ENCODE measurements at places on chromosomes 2 and 18.

GRCh38 chr2:102266204-102266603 is 45.2 kb upstream of the IL1RL1 start:
- no peak for DNase-seq

- no peak for DNase-seq
Measured at GRCh38 chr2:72144632-72145288, 2.9 kb downstream of the CYP26B1 start.

DNA sequence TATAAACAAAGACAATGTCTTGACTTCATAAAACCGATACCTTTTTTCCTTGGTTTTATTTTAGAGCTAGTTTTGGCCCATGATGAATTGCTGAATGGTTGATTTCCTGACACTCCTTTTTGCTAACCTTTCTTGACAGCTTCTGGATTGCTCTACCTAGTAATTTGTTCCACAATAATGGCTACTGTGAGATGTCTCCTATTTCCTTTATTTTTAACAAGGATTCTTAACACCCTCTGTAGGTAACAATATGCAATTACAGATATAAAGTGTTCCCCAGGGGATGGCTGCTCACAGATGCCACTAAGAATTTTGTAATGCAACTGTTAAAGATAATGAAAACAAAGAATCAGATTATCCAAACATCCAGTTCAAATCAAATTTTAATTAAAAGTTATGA is 100.8 kb upstream of the ATP5MC3 start:
- DNase-seq = peak; percentile 3

- DNase-seq = no peak
Measured at GRCh38 chr2:158097481-158097880, 4.2 kb upstream of the UPP2 start.

DNA sequence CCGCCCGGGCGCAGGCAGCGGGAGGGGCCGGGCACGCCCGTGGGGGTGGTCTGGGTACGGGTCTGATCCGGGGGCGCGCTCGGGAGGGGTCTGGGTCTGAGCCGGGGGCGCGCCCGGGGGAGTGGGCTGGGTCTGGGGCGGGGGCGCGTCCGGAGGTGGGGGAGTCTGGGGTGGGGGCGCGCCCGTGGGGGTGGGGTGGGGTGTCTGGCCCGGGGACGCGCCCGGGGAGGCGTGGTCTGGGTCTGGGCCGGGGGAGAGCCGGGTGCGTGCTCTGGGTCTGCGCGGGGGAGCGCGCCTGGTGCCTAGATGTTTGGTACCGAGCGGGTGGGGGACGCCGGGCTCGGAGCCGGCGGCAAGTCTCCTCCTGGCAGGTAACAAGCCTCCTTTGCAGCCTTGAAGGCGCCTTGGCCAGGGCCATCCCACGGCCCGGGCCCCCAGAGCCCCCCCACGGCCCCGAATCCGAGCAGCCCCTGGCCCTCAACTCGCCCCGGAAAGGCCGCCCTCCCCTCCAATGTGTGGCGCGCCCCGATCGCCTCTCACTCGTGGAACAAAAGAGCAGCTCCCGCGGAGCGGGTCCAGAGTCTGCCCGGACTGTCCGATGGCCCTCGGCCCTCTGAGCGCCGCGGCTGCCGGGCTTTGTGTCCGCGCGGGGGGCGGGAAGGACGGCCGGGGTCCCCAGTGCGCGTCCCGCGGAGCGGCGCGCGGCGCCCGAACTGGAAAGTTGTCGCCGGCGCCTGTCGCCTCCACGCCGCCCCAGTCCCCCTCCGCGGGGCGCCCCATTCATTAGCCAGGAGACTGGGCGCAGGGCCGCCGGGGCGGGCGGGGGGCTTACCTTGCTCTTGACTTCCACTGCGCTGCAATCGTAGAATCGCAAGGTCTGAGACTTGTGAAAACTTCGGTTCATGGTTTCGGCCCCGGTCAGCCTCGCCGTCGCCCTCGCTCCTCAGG is 595 bp downstream of the PARD6G start:
- no peak for DNase-seq

GRCh38 chr2:207734264-207734635 is 22.8 kb downstream of the CCNYL1 start:
- DNase-seq = peak; percentile 42

DNA sequence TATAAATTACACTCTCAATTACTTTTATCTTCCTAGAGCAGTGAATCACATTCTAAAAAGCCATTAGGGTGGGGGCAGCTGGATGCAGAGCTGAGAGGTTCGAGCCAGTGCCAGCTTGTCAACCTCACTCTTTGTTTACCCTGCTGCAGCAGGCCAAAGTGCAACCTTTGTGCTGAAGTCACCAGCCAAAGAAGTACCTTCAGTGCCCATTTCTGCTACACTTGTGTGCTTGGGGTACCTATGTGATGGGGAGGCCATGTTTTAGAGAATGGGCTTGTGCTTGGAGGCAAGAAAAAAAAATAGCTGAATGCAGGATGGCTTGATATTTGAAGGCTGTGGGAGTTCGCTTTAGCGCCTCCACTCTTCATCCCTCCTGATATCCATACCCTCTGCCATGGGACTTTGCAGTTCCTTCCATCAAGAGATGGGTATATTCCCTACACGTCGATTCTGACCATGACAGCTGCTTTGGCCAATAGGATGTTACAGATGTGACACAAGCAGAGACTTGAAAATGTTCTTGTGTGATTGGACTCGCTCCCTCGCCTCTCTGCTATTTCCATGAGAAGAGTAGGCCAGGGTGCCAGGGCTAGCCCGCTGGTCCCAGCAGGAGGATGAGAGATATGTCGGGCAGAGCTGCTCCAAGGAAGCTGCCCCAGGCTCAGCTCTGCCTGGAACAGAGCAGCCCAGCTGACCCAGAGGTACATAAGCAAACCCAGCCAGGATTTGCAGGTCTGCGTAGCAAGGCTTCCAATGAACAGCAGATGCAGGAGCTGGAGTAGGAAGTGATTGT is 12.7 kb upstream of the FZD5 start:
- DNase-seq = no peak

- no peak for DNase-seq
Measured at GRCh38 chr2:170436077-170436943, 258.4 kb downstream of the MYO3B start.

- no peak for DNase-seq
Measured at GRCh38 chr2:128320192-128320905, 1.7 kb upstream of the HS6ST1 start.

- peak; percentile 34 for DNase-seq
Measured at GRCh38 chr2:190791347-190791975, 89.2 kb upstream of the GLS start.

GRCh38 chr2:25619185-25619584 is 54.2 kb downstream of the DTNB start:
- no peak for DNase-seq

DNA sequence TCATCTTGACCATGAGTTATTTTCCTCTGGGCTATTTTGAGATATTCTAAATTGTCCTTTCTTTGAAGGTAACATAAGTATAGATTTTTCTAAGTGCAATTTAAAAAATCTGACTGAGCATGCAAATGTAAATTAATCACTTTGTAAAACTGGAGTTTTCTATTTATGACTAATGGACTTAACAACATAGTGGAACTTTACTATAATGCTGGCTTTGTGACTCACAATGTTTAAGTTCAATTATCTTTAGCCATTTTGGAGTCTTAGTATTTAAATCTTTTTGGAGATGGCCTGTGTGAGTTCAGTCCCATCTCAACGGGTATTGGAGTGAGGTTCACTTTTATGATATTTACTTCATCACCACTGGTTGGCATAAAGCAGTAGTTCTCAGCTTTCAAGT is 35.2 kb upstream of the NOSTRIN start:
- DNase-seq = no peak

- DNase-seq = no peak
Measured at GRCh38 chr2:113010088-113010487, 4.8 kb downstream of the IL36A start.

- DNase-seq = no peak
Measured at GRCh38 chr2:74441170-74441689, 507 bp downstream of the RTKN start.

- no peak for DNase-seq
Measured at GRCh38 chr2:119857742-119858141, 98.0 kb downstream of the PTPN4 start.

DNA sequence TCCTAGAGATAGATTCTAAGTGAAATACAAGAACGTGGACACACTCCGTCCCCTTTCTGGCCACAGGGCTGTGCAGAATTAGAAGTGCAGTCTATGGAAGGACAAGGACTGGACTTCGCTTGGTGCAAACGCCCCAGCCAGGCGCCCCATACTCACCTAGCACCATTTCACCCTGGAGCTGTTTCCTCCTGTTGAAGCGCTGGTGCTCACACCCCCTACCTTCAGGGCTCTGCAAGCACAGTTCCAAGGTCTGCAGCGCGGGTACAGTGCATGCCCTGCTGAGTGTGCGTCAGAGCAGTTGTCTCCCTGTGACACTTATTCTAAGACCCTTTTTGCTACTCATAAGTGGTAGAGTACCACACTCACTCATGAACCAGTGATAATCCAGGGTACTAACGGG is 3.0 kb downstream of the HPCAL1 start:
- no peak for DNase-seq

DNA sequence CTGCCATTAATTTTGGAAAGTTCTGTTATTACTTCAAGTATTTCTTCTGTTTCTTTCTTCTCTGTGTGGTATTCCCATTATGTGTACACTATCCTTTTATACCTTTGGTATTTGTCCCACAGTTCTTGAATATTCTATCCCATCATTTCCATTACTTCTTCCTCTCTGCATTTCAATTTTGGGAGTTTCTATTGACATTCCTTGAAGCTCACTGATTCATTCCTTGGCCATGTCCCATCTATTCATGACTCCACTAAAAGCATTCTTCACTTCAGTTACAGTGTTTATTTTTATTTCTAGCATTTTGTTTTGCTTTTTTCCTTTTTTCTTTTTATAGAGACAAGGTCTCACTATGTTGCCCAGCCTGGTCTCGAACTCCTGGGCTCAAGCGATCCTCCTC is 30.3 kb downstream of the PROC start:
- DNase-seq = no peak

- DNase-seq = no peak
Measured at GRCh38 chr2:121084130-121084680, 200.8 kb downstream of the TFCP2L1 start.
